Fibroblast of the aortic adventitia (primary cell): ENCODE measurements at places on chromosomes 13 and 19. TPM values are rescaled to one million over a fixed set of nuclear protein-coding genes. Genes with fewer than 3 reads are reported as not detected.
A peak's percentile ranks its signal among the peaks of the same experiment; 100 is the strongest.

- no peak for DNase-seq
Measured at GRCh38 chr13:25196971-25197370, 24.9 kb upstream of the AMER2 start.

- DNase-seq = peak; percentile 81
Measured at GRCh38 chr19:18000915-18001776, 6.8 kb upstream of the ARRDC2 start.

Gene N4BP2L1
- total RNA-seq = 1.9 and 9.5 TPM in 2 replicates

Gene CDC34
- 31.0 and 65.8 TPM in 2 replicates for total RNA-seq

DNA sequence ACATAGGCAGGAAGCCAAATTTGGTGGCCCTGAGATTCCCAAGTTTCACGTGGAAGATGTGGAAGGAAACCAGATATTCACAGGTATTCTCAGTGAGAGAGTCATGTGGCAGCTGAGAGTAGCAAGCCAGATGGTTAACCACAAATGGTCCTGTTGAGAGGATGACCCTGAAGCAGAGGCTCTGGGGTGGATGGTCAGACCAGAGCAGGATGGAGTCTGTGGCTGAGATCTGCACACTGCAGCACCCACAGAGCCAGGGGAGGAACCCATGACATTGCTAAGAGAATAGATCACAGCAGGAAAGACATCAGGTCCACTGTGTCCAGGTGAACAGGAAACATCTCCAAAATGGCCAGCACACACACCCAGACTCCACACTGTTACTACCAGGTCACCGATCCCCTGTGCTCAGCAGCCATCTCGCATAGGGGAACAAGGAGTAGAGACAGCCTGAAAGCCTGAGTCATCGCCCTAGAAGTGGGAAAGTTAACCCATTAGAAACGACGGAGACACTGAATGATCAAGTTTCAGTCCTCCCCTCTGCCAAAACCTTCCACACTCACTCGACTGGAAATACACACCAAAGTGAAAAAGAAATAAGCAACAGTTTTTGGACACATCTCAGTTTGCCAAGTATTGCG is 160.0 kb downstream of the RBM26 start:
- no peak for DNase-seq

DNA sequence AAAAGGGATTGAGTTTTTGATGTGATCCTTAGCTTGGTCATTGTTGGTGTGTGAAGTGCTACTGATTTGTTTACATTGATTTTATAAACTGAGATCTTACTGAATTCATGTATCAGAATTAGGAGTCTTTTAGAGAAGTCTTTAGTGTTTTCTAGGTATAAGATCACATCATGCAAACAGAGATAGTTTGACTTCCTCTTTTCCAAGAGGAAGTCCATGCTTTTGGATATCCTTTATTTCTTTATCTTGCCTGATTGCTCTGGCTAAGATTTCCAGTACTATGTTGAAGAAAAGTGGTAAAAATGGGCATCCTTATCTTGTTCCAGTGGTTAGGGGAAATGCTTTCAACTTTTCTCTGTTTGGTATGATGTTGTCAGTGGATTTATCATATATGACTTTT is 561.2 kb upstream of the SLITRK1 start:
- no peak for DNase-seq

Gene RCBTB2
- 6.3 and 7.0 TPM in 2 replicates for total RNA-seq

GRCh38 chr13:26247608-26248007 is 6.3 kb upstream of the CDK8 start:
- peak; percentile 16 for DNase-seq

Gene ZNF254
- 11.2 and 14.0 TPM in 2 replicates for total RNA-seq

DNA sequence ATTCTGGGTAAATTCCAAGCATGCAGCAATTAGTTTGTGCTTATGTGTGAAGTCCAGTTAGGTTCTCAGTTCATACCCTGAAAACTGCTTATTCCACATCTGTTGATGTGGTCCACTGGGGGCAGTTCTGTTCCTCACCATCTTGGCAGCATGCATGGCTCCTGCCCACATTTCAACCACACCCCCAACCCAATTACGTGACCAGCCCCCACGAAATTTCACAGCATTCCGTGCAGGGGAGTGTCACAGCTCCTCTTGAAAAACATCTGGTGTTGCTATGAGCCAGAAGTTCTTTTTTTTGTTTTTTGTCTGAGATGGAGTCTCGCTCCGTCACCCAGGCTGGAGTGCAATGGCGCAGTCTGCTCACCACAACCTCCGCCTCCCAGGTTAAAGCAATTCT is 9.1 kb upstream of the ERVK3-1 start:
- no peak for DNase-seq

Gene ZNF790
- total RNA-seq = 7.4 and 13.2 TPM in 2 replicates

DNA sequence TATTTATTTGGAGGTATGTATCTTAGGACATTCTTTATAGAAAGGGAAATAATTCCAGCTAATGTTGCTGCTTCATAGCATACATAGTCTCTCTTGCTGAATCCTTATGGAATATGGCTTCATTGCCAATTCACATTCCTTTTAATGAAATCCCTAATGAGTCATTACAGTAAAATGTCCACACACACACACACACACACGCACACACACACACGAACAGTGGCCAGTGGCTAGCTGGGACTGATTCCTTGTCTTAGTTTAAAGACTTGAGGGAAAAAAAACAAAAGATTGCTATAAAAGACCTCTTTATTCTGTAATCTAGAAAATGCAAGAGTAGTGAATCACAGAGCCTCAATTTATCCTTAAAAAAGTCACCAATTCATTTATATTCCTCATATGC is 301.6 kb downstream of the SLITRK6 start:
- DNase-seq = peak; percentile 95

Gene ZNF526
- 6.0 and 13.0 TPM in 2 replicates for total RNA-seq

- no peak for DNase-seq
Measured at GRCh38 chr19:48139053-48139452, 28.4 kb upstream of the PLA2G4C start.

Gene DLEU7
- total RNA-seq = under 0.01 TPM in 1 of 2 replicates, not detected in the other

Gene C1QTNF9
- not detected in 2 replicates for total RNA-seq

Gene CCDC8
- total RNA-seq = 8.5 and 26.9 TPM in 2 replicates

Gene TEAD2
- 19.2 and 22.3 TPM in 2 replicates for total RNA-seq

Gene SMAD9
- 8.2 and 17.6 TPM in 2 replicates for total RNA-seq

GRCh38 chr13:76991432-76991795 is 467 bp upstream of the CLN5 start:
- no peak for DNase-seq

DNA sequence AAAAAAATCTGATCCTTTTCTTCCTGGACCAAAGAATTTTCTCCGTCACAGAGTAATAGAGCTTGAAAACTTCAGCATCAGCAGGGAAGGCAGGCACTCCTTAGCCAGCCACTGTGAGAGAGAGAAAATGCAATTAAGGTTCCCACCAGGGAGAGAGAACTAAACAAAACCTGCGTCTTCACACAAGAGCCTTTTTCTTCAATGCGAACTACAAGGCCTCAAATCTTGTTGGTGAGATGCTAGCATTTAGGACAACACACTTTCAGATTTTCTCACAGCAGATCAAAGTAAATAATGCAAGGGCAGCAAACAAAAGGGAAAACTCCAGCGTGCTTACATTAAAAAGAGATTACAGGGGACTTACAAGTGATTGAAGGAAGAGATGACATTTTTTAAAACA is 80.1 kb downstream of the DACH1 start:
- no peak for DNase-seq

DNA sequence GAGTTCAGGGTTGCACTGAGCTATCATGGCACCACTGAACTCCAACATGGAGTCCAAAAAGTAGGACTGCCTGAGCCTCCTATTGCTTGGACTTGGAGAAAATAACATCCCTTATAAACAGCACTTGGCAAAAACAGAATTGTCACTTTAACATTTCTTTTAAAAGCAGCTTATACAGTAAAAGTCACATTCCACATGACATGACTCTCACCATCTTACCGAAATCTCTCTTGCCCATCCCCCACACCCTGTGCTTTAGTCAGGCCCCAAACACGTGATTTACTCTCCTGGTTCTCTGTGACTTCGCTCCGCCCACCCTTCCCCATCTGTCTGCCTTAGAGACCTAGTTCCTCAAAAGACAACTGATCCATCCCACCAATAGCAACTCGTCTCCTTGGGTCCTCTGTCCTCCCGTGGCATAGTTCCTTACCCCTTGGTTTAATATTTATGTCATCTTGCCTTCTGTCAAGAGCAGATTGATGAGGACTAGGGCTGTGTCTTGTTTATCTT is 4.6 kb downstream of the SAFB start:
- DNase-seq = peak; percentile 26

GRCh38 chr13:28273919-28274318 is 135.6 kb downstream of the PAN3 start:
- no peak for DNase-seq

Gene SYCN
- total RNA-seq = not detected in 2 replicates

Gene RYR1
- total RNA-seq = under 0.01 TPM in 1 of 2 replicates, not detected in the other

Gene SBSN
- 4.1 and 13.2 TPM in 2 replicates for total RNA-seq

Gene GPR18
- not detected in 2 replicates for total RNA-seq
